ENCODE measurements at places on chromosomes 1 and 21.

- no peak for DNase-seq
Measured at GRCh38 chr1:248837045-248837780, 811 bp upstream of the ZNF672 start.

- no peak for DNase-seq
Measured at GRCh38 chr1:85617633-85618100, 37.1 kb downstream of the CCN1 start.

GRCh38 chr21:34514576-34515115 is 2.6 kb upstream of the KCNE1 start:
- no peak for DNase-seq

DNA sequence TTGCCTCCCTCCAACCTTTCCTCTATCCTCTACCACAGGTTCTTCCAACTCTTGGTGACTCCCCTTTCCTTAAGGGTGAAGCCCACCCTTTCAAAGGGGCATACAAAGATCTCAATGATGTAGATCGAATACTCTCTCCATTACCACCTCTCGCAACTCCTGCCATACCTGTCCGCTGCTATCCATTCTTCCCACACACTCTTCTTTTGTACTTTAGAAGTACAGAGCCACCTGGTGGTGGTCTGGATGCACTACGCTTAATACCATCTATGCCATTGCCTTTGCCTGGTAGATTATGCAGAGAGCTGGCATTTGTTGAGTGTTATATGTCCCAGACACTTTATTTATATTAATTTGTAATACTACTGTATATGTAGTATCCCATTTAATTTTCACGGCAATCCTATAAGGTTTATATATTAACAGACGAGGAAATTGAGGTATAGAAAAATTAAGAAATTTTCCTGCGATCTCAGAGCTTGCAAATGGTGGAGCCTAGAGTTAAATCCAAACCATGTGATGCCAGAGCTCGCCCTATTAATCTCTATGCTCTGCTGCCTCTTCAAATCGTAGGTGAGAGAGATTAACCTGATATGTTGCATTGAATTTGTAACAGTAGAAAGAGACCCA is 22.9 kb downstream of the TSHB start:
- no peak for DNase-seq

DNA sequence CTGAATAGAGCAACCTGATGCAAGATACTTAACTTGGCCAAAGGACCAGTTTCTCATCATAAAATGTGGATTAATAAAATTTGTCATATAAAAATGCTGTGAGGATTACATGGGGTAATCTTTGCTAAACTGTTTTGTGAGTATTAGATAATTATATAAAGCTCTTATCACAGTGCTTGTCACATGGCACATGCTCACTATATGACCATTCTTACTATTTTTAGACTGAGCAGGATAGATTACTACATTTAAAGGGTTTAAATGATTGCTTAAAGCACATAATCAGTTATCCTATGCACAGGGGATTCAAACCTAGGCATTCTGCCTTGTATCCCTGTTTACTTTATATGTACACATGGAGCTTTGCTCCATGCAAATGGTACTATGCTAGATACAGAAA is 82.9 kb upstream of the COL24A1 start:
- DNase-seq = no peak

DNA sequence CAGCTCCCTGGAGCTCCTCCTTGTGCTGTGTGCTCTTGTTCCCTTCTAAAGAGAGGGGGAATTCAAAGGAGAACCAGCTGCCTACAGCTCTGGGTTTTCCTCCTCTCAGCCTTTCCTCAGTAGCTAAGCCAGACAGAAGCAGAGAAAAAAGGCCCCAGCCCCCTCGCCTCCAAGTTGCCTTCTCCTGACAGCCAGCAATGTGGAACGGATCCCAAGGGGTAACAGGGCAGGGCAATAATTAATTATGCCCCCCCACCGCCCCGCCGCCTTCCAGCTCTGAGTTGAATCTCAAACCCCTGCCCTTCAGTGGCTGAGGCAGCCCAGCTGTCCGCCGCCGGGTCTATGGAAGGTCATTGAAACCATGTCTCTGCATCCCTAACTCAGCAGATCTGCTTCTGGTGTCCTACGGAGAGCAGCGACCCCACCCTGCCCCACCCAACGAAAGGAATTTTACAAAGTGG is 69.0 kb upstream of the GOLT1A start:
- DNase-seq = no peak

- DNase-seq = no peak
Measured at GRCh38 chr1:119483441-119484200, 23.4 kb upstream of the HSD3B1 start.

- DNase-seq = no peak
Measured at GRCh38 chr1:4796161-4797015, 142.0 kb downstream of the AJAP1 start.

- no peak for DNase-seq
Measured at GRCh38 chr1:230226007-230226800, 159.2 kb downstream of the GALNT2 start.

GRCh38 chr1:21857840-21858670 is 46.0 kb downstream of the LDLRAD2 start:
- DNase-seq = no peak

GRCh38 chr1:59089036-59089798 is 207.7 kb upstream of the FGGY start:
- DNase-seq = no peak

- DNase-seq = no peak
Measured at GRCh38 chr1:100905181-100905580, 9.3 kb downstream of the SLC30A7 start.

DNA sequence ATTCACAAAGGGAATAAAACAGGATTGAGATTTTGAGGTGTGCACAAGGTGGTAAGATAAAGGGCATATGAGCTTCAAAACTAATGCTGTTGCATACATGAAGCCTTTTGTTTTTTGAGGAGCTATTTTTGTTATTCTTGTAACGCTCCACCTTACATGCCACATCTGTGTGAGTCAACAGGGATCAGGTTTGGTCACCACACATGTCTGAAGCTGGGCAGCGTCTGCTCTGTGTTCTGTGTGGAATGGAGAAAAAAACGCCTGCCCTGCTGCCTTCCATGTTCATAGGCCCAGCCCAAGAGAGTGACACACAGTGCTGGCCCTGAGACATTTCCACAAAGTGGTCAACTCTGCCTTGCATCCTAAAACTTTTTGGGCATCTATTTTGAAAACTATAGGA is 67.7 kb downstream of the MPZL1 start:
- DNase-seq = no peak

DNA sequence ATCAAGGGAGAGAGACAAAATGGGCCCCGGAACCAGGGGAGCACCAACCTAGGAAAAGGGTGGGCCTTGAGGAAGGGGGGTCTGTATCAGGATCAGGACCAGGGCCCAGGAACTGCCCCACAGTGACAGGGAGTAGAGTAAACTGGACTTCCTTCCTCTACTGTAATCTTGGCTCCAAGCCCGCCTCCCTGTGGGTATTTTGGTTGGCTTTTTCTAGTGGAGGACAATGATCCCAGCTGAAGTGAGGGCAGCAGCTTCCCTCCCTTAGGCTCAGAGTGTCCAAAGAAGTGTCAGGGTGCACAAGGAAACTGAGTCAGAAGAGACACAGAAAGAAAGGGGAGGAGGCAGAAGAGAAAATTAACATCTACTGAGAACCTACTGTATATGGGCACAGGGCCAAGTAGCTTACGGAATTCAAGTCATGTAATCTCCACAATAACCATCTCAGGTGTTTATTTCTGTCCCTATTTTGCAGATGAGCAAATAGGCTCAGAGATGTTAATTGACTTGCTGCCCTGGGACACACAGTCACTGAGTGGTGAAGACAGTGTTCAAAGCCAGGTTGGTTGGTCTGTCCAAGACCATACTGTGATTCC is 4.8 kb downstream of the UBQLN4 start:
- no peak for DNase-seq

GRCh38 chr1:239647045-239647444 is 260.7 kb downstream of the CHRM3 start:
- no peak for DNase-seq

DNA sequence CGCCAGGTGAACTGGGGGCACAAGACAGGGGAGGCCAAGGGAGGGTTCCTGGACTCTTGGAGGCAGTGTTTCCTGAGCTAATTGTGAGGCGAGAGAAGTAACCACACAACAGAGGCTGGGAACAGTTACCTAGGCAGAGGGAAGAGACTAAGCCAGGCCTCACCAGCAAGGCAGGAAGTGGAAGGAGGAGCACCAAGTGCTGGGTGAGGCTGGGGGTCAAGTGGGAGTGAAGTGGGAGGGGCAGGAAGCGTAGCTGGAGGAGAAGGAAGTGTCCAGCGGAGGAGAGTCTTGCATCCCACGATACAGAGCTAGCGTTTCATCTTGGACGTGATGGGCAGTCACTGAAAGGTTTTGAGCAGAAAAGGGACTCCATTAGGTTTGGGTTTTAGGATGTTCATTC is 48.3 kb upstream of the CAPZB start:
- no peak for DNase-seq

- no peak for DNase-seq
Measured at GRCh38 chr1:239922778-239923522, 168.7 kb upstream of the FMN2 start.

DNA sequence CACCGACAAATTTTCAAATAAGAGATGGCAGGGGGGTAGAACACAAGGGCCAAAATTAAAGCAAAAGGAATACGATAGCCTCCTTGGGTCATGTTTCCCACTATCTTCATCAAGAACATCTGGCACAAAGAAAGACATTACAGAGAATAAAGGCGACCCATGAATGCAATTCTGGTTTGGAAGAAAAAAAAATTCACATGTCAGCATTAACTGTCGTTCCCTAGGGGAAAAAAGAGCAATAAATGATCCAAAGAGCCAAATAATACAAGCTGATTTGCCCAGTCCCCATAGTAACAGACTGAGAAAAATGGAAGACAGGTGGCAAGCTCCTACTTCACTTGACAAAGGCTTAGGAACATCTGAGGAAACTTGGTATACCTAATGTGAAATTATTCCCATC is 4.5 kb downstream of the STIL start:
- DNase-seq = no peak

- DNase-seq = no peak
Measured at GRCh38 chr1:82499022-82499421, 698.3 kb downstream of the ADGRL2 start.

- no peak for DNase-seq
Measured at GRCh38 chr21:41180752-41181151, 12.8 kb downstream of the BACE2 start.

DNA sequence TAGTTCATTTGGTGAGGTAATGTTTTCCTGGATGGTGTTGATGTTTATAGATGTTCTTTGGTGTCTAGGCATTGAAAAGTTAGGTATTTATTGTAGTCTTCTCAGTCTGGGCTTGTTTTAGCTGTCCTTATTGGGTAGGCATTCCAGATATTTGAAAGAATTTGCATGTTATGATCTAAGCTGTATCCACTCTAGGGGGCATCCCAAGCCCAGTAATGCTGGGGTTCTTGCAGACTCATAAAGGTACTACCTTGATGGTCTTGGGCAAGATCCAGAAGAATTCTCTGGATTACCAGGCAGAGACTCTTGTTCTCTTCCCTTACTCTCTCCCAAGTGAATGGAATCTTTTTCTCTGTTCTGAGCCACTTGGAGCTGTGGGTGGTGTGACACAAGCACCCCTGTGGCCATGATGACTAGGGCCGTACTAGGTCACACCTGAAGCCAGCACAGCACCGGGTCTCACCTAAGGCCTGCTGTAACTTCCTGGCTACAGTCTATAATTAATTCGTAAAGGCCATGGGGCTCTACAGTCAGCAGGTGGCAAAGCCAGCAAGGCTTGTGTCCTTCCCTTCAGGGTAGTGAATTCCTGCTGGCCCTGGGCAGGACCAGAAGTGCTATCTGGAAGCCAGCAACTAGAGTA is 74.8 kb upstream of the PDE4B start:
- DNase-seq = no peak

- no peak for DNase-seq
Measured at GRCh38 chr21:44349847-44350772, 3.3 kb upstream of the TRPM2 start.

DNA sequence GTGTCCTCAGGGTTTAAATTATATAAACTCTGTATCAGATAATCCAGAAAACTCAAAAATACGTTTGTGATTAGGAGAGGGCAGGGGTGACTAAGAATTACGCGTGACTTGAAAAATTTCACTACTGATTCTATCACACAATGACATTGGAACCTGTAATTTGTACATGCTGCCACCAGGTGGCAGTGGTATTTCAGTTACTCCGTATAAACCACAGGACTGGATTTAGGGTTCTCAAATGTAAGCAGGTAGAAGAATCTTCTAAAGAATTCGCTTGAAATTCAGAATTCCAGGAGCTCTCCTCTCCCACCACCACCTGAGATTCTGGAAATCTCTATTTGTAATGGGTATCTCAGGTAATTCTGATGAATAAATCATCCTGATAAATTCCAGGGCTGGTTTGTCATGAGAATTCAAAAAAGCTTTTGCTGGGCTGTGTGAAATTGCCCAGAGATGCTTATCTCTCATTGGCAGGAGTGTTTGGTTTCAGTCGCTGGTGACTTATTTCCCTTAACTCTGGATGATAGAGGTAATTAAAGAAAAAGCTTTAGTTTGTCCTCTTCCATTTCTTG is 1.7 kb upstream of the KRTAP7-1 start:
- peak; percentile 3 for DNase-seq

DNA sequence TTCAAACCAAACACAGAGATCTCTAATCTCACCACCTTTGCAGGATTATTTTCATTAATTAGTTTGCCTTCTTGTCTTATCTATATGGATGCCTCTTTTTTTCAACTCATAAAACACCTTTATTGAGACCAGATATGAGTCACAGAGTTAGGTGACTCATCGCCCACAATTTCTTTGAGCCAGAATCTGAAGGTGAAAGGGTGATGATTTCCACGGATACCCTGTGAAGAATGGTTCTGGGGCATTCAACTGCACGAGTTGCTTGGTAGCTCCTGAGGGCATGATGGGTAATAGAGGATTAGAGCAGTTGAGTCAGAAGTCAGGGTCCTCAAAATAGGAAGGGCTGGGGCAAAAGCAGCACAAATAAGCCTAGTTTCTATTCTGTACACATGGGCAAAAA is 128.2 kb downstream of the TBX19 start:
- no peak for DNase-seq

DNA sequence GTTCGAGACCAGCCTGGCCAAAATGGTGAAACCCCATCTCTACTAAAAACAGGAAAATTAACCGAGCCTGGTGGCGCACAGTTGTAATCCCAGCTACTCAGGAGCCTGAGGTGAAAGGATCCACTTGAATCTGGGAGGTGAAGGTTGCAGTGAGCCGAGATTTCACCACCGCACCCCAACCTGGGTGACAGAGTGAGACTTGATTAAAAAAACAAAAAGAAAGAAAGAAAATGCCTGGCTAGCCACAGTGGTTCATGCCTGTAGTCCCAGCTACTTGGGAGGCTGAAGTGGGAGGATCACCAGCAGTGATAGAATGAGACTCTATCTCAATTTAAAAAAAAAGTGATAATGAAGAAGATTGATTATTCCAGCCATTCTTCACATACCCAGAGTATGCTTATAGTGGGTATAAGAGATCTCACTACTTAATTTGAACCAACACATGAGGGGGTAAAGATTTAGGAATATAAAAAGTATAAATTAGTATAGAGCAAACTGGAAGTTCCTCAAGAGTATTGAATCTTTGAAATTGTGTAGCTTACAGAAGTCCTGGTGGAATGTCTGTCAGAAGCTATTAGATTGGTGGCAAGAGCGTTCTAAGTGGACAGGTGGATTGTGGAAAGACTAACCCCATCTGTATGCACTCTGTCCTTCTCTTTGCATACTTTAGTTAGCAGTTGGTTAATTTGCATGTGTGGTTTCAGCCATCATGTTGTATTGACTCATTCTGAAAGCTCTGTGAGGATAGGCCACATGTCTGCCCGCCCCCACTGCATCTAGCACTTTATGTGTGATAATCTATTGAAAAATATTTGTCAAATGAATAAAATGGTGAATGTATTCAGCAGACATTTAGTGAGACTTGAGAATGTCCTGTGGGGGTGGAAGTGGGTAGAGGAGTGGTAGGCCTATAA is 25.0 kb downstream of the RLF start:
- DNase-seq = no peak

- DNase-seq = no peak
Measured at GRCh38 chr1:14872762-14873161, 274.3 kb downstream of the KAZN start.

Measured in SK-N-MC (cell line).